ENCODE measurements at places on chromosomes 1 and 21. TPM values are rescaled to one million over a fixed set of nuclear protein-coding genes. Genes with fewer than 3 reads are reported as not detected.

The KCNQ4 gene
- 0.24 TPM for polyA plus RNA-seq

The BACH1 gene
- 5.0 TPM for polyA plus RNA-seq

The SPATA21 gene
- 0.09 TPM for polyA plus RNA-seq

The FCGR3A gene
- not detected for polyA plus RNA-seq

The ANGPTL1 gene
- not detected for polyA plus RNA-seq

The FAAP20 gene
- polyA plus RNA-seq = 23.1 TPM

The STX12 gene
- polyA plus RNA-seq = 13.6 TPM

The LYPD8 gene
- 0.12 TPM for polyA plus RNA-seq

The OVAAL gene
- polyA plus RNA-seq = 0.12 TPM

The HES3 gene
- polyA plus RNA-seq = not detected

The LCE2A gene
- not detected for polyA plus RNA-seq

The ANKRD13C gene
- polyA plus RNA-seq = 8.1 TPM

The ECM1 gene
- 1.0 TPM for polyA plus RNA-seq

The NUAK2 gene
- 37.8 TPM for polyA plus RNA-seq

The CRYBG2 gene
- polyA plus RNA-seq = 2.3 TPM

The GJA8 gene
- not detected for polyA plus RNA-seq

The C1orf87 gene
- polyA plus RNA-seq = not detected

The C1QA gene
- not detected for polyA plus RNA-seq

The RUNX1 gene
- polyA plus RNA-seq = 5.8 TPM

The CYP4Z1 gene
- not detected for polyA plus RNA-seq

The LCE1E gene
- polyA plus RNA-seq = not detected

The COL11A1 gene
- polyA plus RNA-seq = 13.3 TPM

The RGSL1 gene
- polyA plus RNA-seq = not detected

The OR2L2 gene
- not detected for polyA plus RNA-seq

The WDR64 gene
- polyA plus RNA-seq = not detected

The ATP1A2 gene
- not detected for polyA plus RNA-seq

Data from A549 (cell line).